ENCODE measurements at places on chromosomes 2 and 18.

GRCh38 chr2:8176887-8177286 lies 505.0 kb upstream of the ID2 start:
- no peak for DNase-seq

DNA sequence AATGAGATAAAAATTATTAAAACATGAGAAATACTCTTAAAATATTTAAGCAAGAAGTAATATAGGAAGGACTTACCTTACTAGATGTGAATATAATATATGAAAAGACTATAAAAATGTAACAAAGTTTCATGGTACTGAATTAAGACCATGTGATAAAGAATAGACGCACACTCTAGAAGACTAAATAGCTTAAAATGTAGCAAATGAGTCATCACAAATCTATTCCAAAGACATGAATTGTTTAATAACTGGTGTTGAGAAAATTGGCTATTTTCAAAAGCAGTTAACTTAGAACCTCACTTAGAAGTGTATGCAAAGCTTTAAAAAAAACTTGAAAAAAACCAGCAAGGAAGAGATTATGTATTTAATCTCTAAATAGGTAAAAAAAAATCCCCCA lies 64.1 kb downstream of the POLE4 start:
- DNase-seq, result no peak

DNA sequence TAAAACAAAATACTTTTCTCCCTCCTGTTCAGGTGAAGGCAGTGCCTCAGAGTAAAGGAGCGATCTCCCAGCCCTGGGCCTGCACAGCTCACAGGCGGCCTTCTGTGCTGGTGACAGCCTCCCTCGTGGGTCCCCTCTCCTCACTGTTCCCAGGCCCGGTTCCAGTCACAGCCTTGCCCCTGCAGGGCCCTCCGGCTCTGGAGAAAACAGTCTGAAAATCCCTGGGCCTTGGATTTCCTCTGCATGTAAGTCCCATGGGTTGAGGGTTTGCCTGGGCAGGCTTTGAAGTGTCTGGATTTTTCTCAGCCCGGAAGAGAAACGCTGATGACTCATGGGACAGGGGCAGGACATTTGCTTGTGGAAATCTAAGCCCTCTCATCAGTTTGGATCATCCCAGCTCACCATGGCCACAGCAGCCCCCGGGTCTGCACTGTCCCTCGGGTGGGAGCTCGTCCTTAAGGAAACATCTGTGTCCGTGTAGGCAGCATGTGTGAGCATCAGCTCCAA lies 186.1 kb upstream of the RAB12 start:
- DNase-seq, result no peak

- no peak for DNase-seq
Observed at GRCh38 chr2:75303227-75303626, 103.9 kb upstream of the TACR1 start.

- DNase-seq, result no peak
Observed at GRCh38 chr18:59954241-59954640, 54.4 kb downstream of the PMAIP1 start.

DNA sequence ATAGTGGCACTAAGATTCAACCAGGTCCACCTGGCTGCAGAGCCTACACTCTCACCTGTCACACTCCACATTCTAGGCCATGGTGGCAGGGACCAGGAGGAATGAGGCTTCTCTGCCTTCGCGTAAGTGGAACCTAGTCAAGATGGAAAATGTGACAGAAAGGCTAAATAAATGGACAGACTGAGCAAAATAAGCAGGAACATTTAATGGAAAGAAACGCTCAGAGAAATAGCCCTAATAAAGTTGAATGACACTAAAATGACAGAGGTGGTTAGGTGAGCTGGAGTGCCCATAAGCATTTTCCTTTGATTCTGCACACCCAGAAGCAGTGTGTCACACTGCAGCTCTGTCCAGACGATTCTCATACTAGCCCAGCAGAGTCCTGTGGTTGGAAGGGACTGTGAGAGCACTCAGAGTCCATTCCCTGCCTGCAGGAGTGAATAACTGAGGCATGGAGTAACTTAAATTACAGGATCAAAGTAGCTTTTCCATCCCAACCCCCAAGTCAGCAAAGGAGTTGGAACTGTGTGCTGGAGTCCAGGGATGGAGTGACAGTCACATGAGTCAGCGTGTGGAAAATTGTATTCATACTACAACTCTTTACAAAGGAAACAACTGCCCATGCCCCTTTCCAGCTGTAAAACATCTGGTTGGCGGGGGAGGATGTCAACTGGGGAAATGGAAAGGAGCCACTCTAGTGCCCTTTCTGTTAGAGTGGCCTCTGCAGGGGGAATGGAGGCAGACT lies 105.4 kb upstream of the LGALSL start:
- no peak for DNase-seq

DNA sequence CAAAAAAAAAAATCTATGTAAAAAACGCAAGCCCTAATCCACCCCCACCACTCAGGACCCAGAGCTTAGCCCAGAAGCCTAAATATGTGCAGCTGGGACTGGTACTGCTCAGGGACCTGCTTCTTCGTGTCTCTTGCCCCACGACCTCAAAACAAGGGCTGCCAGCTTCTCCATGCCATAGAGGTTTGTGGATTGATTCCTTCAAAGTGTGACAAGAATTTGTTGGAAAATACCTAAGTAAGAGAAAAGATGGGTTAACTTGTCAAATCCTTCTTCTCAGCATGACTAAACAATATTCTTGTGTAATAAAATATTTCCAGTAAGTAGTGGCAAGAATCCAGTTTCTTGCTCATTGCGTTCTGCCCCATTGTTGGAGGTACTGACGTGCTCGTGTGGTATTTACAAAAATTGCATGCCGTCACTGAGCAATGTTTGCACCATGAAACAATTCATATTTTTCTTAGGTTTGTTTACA lies 825 bp upstream of the SCYGR1 start:
- no peak for DNase-seq

DNA sequence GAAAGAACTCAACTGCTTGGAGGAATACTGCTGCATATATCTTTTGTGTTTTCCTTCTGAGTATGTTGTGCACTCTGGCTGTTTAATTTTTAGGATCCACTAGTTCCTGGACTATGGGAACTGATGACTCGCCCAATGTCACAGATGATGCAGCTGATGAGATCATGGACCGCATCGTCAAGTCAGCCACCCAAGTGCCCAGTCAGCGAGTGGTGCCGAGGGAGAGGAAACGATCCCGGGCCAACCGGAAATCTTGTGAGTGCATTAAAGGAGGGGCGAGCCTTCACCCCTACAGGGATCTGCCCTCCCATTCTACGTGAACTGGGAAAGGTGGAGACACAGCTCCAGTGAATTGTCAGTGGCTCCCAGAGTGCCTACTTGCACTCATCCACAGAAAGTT lies 59.6 kb downstream of the TPGS2 start:
- DNase-seq, result no peak

- no peak for DNase-seq
Observed at GRCh38 chr2:9914384-9915065, 37.0 kb upstream of the GRHL1 start.

- no peak for DNase-seq
Observed at GRCh38 chr2:4258563-4258962, 555.2 kb downstream of the DCDC2C start.

- DNase-seq, result no peak
Observed at GRCh38 chr2:40113272-40113968, 334.4 kb upstream of the THUMPD2 start.

- no peak for DNase-seq
Observed at GRCh38 chr2:241943209-241943850, 73.8 kb downstream of the RTP5 start.

GRCh38 chr2:219216535-219216915 lies 2.2 kb downstream of the ABCB6 start:
- no peak for DNase-seq

GRCh38 chr2:120954939-120955338 lies 219.3 kb downstream of the GLI2 start:
- DNase-seq, result no peak

GRCh38 chr2:10080536-10081304 lies 509 bp upstream of the CYS1 start:
- no peak for DNase-seq

GRCh38 chr2:3183766-3184165 lies 193.9 kb downstream of the EIPR1 start:
- DNase-seq, result no peak

DNA sequence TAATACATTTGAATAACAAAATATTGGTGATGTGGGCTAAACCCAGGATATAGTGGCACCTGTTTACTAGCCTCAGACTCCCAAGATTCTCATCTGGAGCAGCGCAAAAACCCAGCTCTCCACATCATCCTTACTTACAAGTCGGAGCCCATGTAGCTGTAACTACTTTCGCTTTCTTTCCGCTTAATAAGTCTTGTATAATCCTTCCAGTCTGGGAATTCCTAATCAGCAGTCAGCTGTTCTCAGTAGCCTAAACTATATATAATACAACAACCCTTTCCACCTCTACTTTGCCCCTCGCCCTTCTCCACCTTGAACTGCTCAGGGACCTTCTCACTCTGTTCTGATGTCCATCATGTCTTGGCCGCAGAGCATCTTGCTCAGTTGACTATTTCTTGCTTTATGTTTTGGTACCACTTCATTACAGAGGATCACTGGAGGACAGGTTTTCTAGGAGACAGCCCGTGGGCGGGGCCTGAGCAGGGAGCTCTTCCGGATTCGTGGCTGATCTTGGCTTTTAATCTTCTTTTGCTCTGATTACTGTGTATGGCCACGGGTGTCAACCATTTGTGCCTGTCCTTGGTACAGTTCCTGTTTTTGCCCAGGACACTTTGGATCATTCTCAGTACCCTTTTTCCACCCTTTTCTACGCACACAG lies 119.9 kb upstream of the SERTAD2 start:
- no peak for DNase-seq

- no peak for DNase-seq
Observed at GRCh38 chr2:155099784-155100183, 401.3 kb downstream of the KCNJ3 start.

- DNase-seq, result no peak
Observed at GRCh38 chr2:179966778-179967394, 40.2 kb downstream of the CWC22 start.
